ENCODE measurements at places on chromosomes 1 and 21. TPM values are rescaled to one million over a fixed set of nuclear protein-coding genes. Genes with fewer than 3 reads are reported as not detected.

Gene CFHR3
- total RNA-seq, result not detected

Gene OR2T10
- total RNA-seq, result not detected

Gene DNAH14
- total RNA-seq, result 0.65 TPM

Gene KIF26B
- total RNA-seq, result 0.17 TPM

Gene ASCL5
- not detected for total RNA-seq

Gene GRHL3
- not detected for total RNA-seq

Gene MROH9
- not detected for total RNA-seq

Gene KCNT2
- not detected for total RNA-seq

Gene PTPRU
- total RNA-seq, result 0.42 TPM

Gene CFAP57
- total RNA-seq, result 0.42 TPM

Gene MUTYH
- total RNA-seq, result 64.5 TPM

Gene ADGRB2
- total RNA-seq, result 0.13 TPM

Gene CFAP74
- total RNA-seq, result not detected

Gene RORC
- total RNA-seq, result 0.90 TPM

Gene TCHHL1
- not detected for total RNA-seq

Gene CNN3
- total RNA-seq, result 4.1 TPM

Gene C4BPB
- total RNA-seq, result not detected

Gene FAM163A
- total RNA-seq, result not detected

Gene SMPDL3B
- total RNA-seq, result 0.92 TPM

Gene TNFRSF9
- total RNA-seq, result 263 TPM

Gene KCNK2
- not detected for total RNA-seq

Gene SH2D1B
- total RNA-seq, result not detected

Gene PARS2
- total RNA-seq, result 8.4 TPM

Gene GBP6
- total RNA-seq, result 0.21 TPM

Data from activated CD8-positive, alpha-beta memory T cell treated with anti-CD3 and anti-CD28 coated beads for 36 hours (primary cell).